ENCODE measurements at places on chromosomes 5 and 9. TPM values are rescaled to one million over a fixed set of nuclear protein-coding genes. Genes with fewer than 3 reads are reported as not detected.

ANKRD55 gene
- not detected for total RNA-seq

SLC34A1 gene
- total RNA-seq: not detected

PCDHGB3 gene
- total RNA-seq: 0.21 TPM

PCDHGA1 gene
- total RNA-seq: 0.10 TPM

SH3PXD2B gene
- 48.9 TPM for total RNA-seq

CMYA5 gene
- total RNA-seq: 0.60 TPM

DND1 gene
- total RNA-seq: 1.3 TPM

STK32A gene
- 0.31 TPM for total RNA-seq

NEUROG1 gene
- not detected for total RNA-seq

DNA sequence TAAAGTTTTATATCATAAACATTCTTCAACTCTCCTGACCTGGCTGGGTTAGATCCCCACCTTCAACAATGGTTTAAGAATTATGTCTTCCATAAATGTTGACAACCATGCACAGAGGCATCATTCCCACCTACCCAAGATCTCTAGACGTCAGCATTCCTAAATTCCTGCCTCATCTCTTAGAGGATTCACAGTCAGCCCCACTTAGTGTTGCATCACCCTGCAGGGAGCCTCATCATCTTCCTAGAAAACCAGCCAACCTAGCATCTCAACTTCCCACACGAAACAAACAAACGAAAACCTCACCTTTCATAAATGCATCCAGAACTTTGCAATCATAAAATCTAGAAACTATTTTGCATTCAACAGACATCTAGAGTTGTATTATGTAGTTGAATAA is 816.1 kb upstream of the C9orf72 start:
- no peaks in the 10 kb centered on the region for H3K4me1 ChIP-seq
- no peaks in the 10 kb centered on the region for H3K36me3 ChIP-seq
- H3K4me3 ChIP-seq: no peak overlapping the region

- no peak overlapping the region for H3K4me3 ChIP-seq
- no peak for DNase-seq
- H3K27me3 ChIP-seq: peaks cover 46% of the 10 kb centered on the region
- no peak overlapping the region for H3K27ac ChIP-seq
These were observed 4.6 kb downstream of the HTR1A start for GRCh38 chr5:63957617-63958016.

DNA sequence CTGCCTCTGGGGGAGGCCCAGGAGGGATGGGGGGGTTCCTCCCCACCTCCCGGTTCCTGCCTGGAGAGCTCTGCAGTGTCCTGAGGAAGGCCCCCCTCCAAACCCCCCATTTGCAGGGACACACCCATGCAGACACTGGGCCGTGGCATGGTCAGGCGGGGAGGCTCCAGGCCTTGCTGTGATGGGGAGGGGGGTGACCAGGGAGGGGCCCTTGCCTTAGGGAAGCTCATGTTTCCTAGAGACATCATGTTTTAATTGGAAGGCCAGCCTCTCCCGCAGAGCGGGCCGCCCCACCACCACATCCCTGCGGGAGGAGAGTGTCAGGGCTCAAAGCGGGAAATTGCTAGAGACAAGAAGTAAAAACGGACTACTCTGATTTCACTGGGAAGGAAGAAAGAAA is 12.0 kb downstream of the PRRX2 start:
- H3K4me1 ChIP-seq: peaks cover 18% of the 10 kb centered on the region
- H3K36me3 ChIP-seq: no peaks in the 10 kb centered on the region
- no peak for DNase-seq
- peak overlapping the region; percentile 76 for H3K27ac ChIP-seq
- peak overlapping the region; percentile 2 for H3K4me3 ChIP-seq

- H3K27ac ChIP-seq: no peak overlapping the region
- DNase-seq: no peak
- H3K27me3 ChIP-seq: no peaks in the 10 kb centered on the region
- H3K36me3 ChIP-seq: peaks cover 14% of the 10 kb centered on the region
- no peaks in the 10 kb centered on the region for H3K4me1 ChIP-seq
These were observed 11.6 kb downstream of the ABCA2 start for GRCh38 chr9:137016436-137016835.

DNA sequence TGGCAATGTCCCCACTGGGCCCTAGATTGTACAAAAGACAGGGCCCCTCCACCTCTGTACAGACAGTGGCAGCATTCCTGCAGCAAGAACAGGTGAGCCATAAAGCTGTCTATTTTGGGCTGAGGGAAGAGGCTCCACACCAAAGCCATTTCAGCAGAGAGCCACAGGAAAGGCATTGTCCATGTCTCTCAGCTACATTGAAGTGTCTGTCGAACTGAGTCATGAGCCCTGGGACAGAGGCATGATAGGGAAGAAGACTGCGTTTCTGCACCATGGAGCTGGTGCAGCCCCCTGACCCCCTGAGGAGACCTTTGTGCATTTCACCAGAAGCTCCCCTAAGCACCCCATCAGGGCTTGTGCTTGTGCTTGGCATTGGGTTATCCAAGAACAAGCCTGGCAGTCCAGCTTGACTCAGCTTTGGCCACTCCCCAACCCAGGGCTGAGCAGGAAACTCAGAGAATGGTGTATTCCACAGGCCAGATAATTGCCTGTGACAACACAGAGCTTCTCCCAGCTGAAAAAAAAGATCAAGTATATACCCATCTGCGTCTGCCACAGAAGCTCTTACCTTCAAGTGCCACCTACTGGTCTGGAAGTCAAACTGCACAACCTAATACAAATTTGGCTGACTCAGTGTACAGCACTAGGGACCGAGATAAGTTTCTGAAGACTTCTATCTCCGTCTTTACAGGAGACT is 5.9 kb upstream of the FRMD3 start:
- H3K4me3 ChIP-seq: no peak overlapping the region
- DNase-seq: no peak
- peaks cover 5% of the 10 kb centered on the region for H3K36me3 ChIP-seq
- peaks cover 3% of the 10 kb centered on the region for H3K27me3 ChIP-seq
- H3K4me1 ChIP-seq: peaks cover under 1% of the 10 kb centered on the region
- no peak overlapping the region for H3K27ac ChIP-seq

DNA sequence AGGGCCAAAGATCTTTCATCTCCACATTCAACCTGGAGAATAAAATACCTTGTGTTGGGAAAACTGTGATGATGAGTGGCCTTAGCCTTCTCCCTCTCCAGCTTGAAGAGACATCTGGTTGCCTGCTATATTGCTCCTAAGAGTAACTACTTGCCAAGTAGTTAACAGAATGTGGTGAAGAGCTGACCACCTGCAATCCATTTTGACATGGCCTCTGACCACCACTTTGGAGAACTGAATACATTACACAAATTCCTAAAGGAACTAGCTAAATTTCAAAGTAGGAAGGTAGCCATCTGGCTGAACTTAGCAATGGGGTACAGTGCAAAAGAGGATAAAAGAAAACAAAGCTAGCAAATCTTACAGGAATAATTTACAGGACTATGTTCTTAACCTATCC is 7.2 kb downstream of the TBCA start:
- H3K27ac ChIP-seq: no peak overlapping the region
- H3K27me3 ChIP-seq: no peaks in the 10 kb centered on the region
- H3K36me3 ChIP-seq: peaks cover 19% of the 10 kb centered on the region
- DNase-seq: no peak

- H3K36me3 ChIP-seq: peaks cover 12% of the 10 kb centered on the region
- no peak overlapping the region for H3K4me3 ChIP-seq
- no peak for DNase-seq
- H3K27me3 ChIP-seq: no peaks in the 10 kb centered on the region
- peak overlapping the region; percentile 96 for H3K27ac ChIP-seq
These were observed 6.1 kb downstream of the MAMDC2 start for GRCh38 chr9:70049672-70050271.

DNA sequence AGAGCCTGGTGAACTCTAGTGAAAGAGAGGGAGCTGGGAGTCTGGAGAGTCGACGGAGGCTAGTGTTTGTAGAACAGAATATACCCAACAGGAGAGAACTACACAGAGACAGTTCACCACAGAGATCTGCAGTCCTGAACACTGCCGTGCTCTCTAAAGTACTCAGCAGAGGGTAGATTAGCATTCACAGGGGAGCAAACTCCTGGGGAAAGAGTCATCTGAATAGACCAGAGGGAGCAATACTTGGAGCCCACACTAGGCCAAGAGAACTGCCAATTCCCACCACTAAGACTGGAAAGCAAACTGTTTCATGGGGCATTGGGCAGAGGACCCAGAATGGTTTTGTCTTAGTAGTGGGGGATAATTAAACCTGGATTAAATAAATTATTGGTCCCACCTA is 235.6 kb downstream of the EDIL3 start:
- H3K4me3 ChIP-seq: no peak overlapping the region
- no peaks in the 10 kb centered on the region for H3K27me3 ChIP-seq
- H3K27ac ChIP-seq: peak overlapping the region; percentile 68
- peaks cover 3% of the 10 kb centered on the region for H3K36me3 ChIP-seq

- no peaks in the 10 kb centered on the region for H3K36me3 ChIP-seq
- H3K27me3 ChIP-seq: peaks cover 13% of the 10 kb centered on the region
- no peak for DNase-seq
- no peak overlapping the region for H3K4me3 ChIP-seq
- H3K27ac ChIP-seq: no peak overlapping the region
- peaks cover 4% of the 10 kb centered on the region for H3K4me1 ChIP-seq
These were observed 29.0 kb upstream of the ENTREP1 start for GRCh38 chr9:69295872-69296552.

DNA sequence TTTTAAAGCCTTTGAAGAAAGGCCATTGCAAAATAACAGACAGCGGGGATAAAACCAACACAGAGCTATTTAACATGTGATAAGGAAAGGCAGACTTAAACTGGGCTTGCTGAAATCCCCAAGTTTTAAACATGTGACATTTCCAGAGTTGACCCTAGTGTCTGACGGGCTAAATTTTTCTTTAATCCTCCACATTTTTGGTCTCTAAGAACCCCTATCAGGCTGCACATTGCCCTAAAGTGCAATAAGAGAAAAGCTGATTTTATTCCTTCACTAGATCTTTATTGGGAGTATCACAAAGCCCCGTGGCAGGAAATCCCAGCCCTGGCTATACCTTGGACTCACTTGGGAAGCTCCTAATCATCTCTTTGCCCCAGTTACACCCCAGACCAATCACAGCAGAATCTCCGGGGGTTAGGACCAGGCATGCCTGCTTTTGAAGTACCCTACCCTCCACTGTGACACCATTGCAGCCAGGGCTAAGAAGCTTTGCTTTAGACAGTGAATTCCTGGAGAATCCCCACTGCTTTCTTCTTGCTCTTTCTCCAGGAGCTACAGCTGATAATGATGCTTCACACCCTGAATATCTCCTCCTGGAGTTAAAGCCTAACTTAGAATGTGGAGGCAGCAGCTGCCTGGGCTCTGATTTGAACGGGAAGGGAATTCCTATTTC is 20.1 kb upstream of the COL15A1 start:
- H3K4me3 ChIP-seq: no peak overlapping the region
- peaks cover 5% of the 10 kb centered on the region for H3K27me3 ChIP-seq
- no peaks in the 10 kb centered on the region for H3K36me3 ChIP-seq
- H3K27ac ChIP-seq: peak overlapping the region; percentile 49

- H3K27ac ChIP-seq: no peak overlapping the region
- H3K36me3 ChIP-seq: peaks cover 10% of the 10 kb centered on the region
- DNase-seq: no peak
- peaks cover 4% of the 10 kb centered on the region for H3K4me1 ChIP-seq
- no peak overlapping the region for H3K4me3 ChIP-seq
- peaks cover 4% of the 10 kb centered on the region for H3K27me3 ChIP-seq
These were observed 112.6 kb downstream of the TMC1 start for GRCh38 chr9:72633966-72634365.

- peak overlapping the region; percentile 77 for H3K27ac ChIP-seq
- H3K36me3 ChIP-seq: no peaks in the 10 kb centered on the region
- peaks cover 8% of the 10 kb centered on the region for H3K27me3 ChIP-seq
- H3K4me1 ChIP-seq: peaks cover 17% of the 10 kb centered on the region
- no peak for DNase-seq
These were observed 21.6 kb upstream of the MELK start for GRCh38 chr9:36551129-36551528.

DNA sequence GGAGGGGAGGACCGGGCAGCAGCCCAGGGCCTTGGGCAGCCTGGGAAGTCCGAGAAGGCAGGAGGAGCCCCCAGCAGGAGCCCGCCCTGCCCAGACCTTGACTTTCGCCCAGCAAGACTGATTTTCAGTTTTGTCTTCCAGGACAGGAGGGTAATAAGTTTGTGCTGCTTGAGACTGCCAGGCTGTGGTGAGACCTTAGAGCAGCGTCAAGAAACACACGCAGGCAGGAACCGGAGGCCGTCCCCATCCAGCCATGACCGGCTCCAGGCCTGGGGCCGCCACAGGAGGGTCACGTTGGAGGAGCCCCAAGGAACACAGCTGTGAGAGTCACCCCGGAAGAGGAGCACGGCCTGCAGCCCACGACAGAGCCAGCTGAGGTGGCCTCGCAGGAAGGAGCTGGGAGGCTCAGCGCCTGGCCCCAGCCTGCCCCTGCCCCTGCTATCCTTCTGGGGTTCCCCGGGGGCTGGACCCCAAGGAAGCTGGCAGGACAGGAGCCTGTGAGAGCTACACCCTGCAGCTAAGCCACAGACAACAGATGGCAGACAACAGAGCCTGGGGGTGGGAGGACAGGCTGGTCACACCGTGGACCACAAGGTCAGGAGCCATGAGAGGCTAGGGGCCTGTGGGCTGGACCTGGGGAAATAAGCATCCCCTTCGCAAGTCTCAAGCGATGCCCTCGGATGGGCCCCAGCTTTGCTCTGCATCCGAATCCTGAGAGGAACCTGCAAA is 126.0 kb upstream of the FAM120A start:
- H3K27me3 ChIP-seq: peaks cover 12% of the 10 kb centered on the region
- no peak for DNase-seq
- no peaks in the 10 kb centered on the region for H3K4me1 ChIP-seq
- H3K27ac ChIP-seq: no peak overlapping the region
- H3K36me3 ChIP-seq: no peaks in the 10 kb centered on the region

DNA sequence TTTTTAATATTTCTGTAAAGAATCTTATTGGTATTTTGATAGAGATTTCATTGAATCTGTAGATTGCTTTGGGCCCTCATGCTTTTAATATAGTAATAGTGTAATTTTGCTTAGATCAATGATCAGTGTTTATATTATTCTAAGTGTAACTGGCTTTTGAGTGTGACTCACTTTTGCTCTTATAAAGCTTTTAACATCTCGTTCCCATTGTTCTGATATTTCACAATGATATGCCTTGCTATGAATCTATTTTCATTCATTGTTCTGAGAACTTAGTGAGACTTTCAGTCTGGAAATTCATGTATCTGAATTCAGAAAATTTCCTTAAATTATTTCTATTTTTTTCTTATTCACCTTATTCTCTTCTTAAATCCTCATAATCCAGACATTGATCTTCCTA is 13.5 kb upstream of the MAMDC2 start:
- H3K27me3 ChIP-seq: no peaks in the 10 kb centered on the region
- no peak overlapping the region for H3K4me3 ChIP-seq
- DNase-seq: no peak
- H3K4me1 ChIP-seq: peaks cover 15% of the 10 kb centered on the region
- no peak overlapping the region for H3K27ac ChIP-seq
- no peaks in the 10 kb centered on the region for H3K36me3 ChIP-seq

- H3K27ac ChIP-seq: no peak overlapping the region
- H3K27me3 ChIP-seq: no peaks in the 10 kb centered on the region
- H3K4me3 ChIP-seq: no peak overlapping the region
- H3K4me1 ChIP-seq: no peaks in the 10 kb centered on the region
These were observed 210.2 kb downstream of the FRMD3 start for GRCh38 chr9:83327750-83328622.

GRCh38 chr9:120210274-120210673 is 369.7 kb downstream of the CDK5RAP2 start:
- DNase-seq: no peak
- peaks cover 14% of the 10 kb centered on the region for H3K27me3 ChIP-seq
- H3K4me1 ChIP-seq: no peaks in the 10 kb centered on the region
- H3K27ac ChIP-seq: no peak overlapping the region
- no peak overlapping the region for H3K4me3 ChIP-seq
